Progenitor cell of endocrine pancreas (in vitro differentiated cells): ENCODE measurements at places on chromosomes 5 and 9. TPM values are rescaled to one million over a fixed set of nuclear protein-coding genes. Genes with fewer than 3 reads are reported as not detected.

DDX4 gene
- total RNA-seq: not detected in 2 replicates

IL3 gene
- total RNA-seq: not detected in 2 replicates

C9orf153 gene
- total RNA-seq: 0.69 TPM in 1 of 2 replicates, not detected in the other

DNA sequence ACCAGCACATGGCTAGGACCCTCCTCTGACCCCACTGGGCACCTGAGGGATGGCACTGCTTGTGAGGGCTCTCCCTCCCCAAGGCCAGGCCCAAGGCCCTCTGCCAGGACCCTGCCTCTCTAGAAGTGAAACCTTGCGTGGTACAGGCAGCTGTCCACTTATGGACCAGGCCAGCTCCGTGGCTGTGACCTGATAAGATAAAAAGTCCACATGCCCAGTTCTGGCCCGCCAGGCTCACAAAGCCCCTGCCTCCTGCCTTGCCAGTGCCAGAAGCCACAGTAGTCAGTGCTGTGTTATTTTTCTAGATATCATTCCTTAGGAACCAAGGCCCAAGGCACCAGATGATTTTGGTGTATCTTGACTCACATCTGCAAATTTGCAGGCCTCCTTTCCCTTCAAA lies 14.0 kb upstream of the SPATA31E1 start:
- no peaks in the 10 kb centered on the region for H3K36me3 ChIP-seq
- no peak overlapping the region for H3K27ac ChIP-seq
- H3K4me1 ChIP-seq: peaks cover 3% of the 10 kb centered on the region
- H3K27me3 ChIP-seq: peaks cover 3% of the 10 kb centered on the region
- no peak overlapping the region for H3K4me3 ChIP-seq

DMGDH gene
- 0.75 and 0.84 TPM in 2 replicates for total RNA-seq

DNA sequence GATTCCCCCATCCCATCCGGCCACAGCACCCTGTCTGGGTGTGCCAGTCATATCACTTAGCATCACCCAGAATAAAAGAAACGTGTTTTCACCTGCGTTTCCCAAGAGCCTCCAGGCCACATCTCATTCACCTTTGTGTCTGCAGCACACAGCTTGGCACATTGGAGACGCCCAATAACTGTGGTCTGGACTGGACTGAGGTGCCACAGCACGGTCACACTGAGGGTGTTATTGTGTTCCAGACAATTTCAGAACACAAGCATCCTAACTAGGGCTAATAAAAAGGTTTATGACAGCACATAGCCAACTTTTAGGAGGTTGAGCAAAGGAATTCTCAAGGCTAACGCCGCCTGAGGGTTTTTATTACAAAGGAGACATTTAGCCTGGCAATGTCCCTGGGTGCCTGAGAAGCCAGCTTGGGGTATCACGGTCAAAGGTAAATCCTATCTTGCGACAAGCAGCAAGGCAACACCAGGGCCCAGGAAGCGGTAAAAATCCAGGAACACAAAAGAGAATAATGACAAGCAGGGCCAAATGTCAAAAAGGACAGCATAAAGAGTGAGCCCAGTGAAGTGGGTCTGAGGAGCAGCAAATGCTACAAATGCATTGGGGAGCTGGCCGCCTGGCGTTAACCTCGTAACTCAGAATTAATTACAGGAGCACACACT lies 3.4 kb downstream of the EPB41L4B start:
- no peaks in the 10 kb centered on the region for H3K36me3 ChIP-seq
- no peak overlapping the region for H3K27ac ChIP-seq
- H3K4me1 ChIP-seq: peaks cover 28% of the 10 kb centered on the region
- peaks cover 43% of the 10 kb centered on the region for H3K27me3 ChIP-seq
- H3K4me3 ChIP-seq: no peak overlapping the region
